ENCODE measurements at places on chromosomes 7 and 10.

DNA sequence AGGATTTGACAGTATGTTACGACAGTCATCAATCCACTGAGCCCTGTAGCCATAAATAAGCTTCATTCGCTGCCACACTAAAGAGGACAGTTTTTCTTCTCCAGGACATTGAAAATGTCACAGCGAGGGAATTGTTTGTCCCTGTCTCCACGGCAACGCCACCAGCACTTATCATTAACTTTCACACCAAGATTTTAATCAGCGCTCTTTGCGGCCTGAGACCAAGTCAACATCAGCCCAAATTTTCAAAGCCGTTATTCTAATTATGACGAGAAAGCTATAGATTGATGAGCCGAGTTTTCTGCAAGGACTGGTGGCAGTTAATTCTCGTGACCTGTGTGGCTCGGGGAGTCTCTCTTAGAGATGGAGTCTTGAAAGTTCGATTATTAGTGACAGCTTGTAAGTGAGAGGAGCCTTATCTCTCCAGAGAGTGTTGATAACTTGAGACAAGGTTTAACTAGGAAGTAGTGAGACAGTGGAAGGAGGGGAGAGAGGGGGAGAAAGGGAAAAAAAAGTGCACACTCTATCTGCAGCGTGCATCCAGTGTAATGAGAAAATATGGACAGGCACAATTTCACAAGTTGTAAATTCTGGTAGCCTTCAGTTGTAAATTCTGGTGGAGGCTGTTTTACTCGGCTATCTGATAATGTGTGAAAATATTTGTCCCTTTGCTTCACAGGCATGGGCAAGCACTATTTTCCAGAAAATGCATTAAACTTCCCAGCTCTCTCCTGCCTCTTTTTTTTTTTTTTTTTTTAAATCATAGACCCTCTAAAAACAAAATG, 473.3 kb downstream of the LRMDA start:
- DNase-seq, result no peak

DNA sequence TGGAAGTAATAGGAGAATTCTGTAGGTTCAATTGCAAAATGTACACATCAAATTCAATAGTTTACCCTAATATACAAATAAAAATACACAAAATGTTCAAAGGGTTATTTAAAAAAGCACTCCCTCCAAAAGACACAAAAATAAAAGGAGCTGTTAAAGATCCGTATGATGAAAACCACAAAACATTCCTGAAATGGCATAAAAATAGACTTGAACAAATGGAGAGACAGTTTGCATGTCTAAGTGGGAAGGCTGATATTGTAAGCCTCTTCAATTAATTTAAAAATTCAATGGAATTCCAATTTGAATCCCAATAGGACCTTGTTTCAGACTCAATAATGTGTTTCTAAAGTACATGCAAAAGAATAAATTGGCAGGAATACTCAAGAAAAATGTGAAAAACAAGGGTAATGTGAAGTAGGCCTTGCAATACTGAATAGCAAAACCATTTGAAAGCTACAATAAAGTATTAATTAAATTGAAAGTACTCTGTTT, 38.0 kb upstream of the INSYN2A start:
- DNase-seq, result no peak

DNA sequence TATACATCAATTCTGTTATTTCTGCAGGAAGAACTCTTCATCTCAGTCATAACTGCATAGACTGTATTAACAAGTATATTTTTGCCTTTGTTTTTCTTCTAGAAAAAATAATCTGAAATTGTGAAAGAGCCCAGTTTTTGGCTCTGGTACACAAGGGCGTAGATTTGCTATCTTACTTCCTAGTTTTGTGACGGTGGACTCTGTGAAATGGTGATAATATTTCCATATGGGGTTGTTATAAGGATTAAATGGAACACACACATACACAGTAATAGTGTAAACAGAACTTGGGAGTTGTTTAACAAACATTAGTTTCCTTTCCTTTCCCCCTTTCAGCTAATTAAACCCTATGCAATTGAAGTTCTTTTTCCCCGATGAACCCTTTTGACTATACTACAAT, 108.7 kb downstream of the MKLN1 start:
- no peak for DNase-seq

GRCh38 chr10:26725837-26726727, 28.6 kb downstream of the PDSS1 start:
- DNase-seq, result peak; percentile 64

DNA sequence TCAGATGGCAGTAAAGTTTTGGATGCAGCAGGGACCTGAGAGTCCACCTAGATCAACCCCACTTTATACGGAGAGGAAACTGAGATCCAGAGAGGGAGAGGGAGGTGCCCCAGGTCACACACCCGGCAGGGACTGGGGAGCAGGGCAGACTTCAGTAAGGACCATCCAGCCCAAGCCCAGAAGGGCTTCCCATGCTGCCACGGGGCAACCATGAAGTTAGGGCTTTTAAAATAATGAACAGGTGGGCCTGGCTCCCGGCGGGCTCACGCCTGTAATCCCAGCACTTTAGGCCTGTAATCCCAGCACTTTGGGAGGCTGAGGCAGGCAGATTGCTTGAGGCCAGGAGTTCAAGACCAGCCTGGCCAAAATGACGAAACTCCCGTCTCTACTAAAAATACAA, 98.5 kb downstream of the HIP1 start:
- DNase-seq, result no peak

DNA sequence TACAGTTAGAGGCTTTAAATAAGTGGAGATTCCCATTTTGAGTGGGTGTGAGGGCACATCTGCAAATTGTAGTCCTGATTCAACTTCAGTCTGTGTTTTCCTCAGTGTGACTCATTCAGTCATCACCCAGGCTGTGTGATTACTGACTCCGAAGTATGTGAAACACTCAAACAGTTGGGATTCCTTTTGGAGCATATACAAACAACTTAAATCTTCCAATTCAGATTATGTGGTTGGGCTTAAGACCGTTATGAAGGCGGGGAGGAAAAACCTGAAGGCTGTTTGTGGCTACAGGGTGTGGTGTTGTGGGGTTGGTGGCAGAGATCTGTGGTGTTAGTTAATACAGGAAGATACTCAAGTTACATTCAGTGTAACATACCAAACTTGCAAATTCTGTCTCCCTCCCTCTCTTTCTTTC, 259.7 kb upstream of the FERD3L start:
- DNase-seq, result peak; percentile 99

- no peak for DNase-seq
Measured at GRCh38 chr10:56823849-56824248, 462.8 kb upstream of the ZWINT start.

- DNase-seq, result no peak
Measured at GRCh38 chr10:125795637-125796190, 20.1 kb upstream of the MMP21 start.

GRCh38 chr7:36283711-36284130, 105.9 kb upstream of the ANLN start:
- DNase-seq, result peak; percentile 48

- DNase-seq, result no peak
Measured at GRCh38 chr7:156673902-156674301, 33.3 kb downstream of the RNF32 start.

DNA sequence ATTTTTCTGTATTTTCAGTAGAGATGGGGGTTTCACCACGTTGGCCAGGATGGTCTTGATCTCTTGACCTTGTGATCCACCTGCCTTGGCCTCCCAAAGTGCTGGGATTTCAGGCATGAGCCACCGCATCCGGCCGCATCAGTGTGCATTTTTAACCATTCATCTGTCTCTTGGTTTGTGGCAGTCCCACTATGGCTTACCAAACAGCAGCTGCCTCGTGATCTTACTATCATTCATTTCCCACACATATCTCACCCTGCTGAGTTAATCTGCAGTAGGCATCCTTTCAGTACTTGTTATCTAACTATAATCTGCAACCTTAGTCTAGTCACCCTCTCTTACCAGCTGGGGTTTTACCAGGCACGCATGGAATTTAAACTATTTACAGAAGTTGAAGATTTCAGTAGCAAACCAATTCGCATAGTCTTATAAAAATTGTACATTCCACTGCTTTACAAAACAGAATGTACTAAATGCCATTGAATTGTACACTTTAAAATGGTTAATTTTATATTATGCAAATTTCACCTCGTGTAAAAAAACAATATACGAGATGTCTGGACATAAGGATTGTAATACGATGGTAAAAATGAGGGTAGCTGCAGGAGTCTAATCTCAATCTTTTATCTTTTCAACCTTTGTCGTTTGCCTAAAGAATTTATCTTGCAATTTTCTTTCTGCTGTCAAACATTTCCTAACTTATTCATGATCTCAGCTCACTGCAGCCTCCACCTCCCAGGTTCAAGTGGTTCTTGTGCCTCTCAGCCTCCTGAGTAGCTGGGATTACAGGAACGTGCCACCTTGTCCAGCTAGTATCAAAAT, 4.6 kb upstream of the TBC1D12 start:
- DNase-seq, result peak; percentile 28

GRCh38 chr7:96596120-96596826, 113.4 kb downstream of the SEM1 start:
- no peak for DNase-seq

DNA sequence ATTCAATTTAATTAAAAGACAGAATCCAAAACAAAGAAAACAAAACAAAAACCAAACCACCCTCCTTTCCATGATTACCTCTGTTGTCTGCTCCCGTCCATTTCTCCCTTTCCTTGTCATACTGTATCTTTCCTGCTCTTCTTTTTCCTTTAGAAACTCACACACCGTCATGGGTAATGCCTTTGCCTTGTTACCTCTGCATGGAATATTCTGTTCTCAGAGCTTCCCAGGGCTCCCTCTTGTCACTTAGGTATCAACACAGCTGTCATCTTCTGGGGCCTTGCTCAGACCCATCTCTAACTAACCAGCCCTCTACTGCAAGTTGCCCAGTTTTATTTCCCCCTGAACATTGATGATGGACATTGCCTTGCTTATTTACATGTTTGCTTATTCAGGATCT, 30.2 kb upstream of the GIMAP8 start:
- no peak for DNase-seq

GRCh38 chr10:133168617-133169031, 8.6 kb downstream of the KNDC1 start:
- no peak for DNase-seq

GRCh38 chr7:29599026-29599425, 35.4 kb downstream of the PRR15 start:
- DNase-seq, result no peak

- DNase-seq, result no peak
Measured at GRCh38 chr7:101666741-101667140, 37.6 kb upstream of the MYL10 start.

- DNase-seq, result no peak
Measured at GRCh38 chr7:131586259-131586658, 29.8 kb upstream of the PODXL start.

- DNase-seq, result no peak
Measured at GRCh38 chr7:38316733-38317360, 43.4 kb upstream of the TARP start.

GRCh38 chr7:82694022-82694421, 250.4 kb upstream of the CACNA2D1 start:
- no peak for DNase-seq

DNA sequence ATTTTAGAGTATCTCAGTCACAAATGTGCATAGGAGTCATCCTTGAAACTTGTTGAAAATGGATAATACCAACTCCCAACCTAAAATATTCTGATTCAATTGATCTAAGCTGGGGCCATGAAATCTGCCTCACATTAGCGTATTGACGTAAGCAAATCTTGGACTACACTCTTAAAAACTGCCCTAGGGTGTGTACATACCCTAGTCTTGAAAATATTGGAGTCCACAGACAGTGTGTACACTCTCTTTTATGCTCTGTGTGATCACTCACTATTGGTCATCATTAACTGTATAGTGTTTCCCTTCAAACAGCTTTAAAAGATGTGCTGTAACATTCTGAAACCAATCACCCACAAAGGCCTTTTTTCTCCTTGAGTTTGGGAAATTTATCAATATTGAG, 102.9 kb upstream of the FERD3L start:
- no peak for DNase-seq

DNA sequence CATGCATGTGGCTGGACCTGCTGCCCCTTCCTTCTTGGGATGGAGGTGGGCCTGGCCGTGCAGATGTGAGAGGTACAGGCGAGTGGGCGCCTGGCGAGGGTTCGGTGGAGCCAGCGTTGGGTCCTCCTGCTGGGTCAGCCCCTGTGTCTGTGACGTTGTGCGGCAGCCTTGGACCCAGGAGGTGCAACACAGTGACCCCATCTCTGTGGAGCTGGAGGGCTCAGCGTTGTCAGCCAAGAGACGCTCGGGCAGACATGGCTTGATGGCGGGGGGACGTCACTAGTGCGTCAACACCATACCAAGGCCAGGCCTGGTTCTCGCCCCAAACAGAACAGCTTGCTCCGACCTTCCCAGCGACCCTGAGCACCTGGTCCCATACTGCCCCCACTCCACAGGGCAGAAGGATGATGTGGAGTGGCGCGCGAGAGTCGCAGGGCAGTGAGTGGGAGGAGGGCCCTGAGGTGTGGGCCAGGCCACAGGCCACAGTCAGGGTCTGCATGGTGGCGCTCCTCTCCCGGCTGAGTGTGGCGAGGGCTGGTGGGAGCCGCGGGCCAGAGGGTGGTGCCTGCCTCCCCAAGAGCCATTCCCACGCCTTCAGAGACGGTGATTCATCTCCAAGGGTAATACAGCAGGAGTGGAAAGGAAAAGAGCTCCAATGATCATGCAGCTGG, 184.4 kb downstream of the DNAJB6 start:
- no peak for DNase-seq

DNA sequence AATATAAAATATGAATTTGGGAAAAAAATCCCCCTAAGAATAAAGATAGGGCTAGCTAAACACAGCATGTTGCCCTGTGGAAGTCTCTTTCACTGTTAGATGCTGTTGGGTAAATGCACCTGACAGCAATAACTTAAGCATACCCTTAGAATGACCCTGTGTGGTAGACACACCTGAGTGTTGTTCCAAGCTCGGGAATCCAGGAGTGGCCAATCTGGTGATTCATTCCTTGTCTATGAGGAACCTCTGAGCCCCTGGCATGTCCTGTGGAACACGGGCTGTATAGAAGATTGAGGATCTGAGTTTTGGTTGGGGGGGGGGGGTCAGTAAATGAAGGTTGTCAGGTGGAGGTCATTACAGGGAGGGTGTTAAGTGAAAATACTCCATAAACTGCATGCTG, 730.0 kb upstream of the IGFBP3 start:
- DNase-seq, result no peak

- DNase-seq, result peak; percentile 28
Measured at GRCh38 chr7:66013938-66014337, 31.9 kb upstream of the GUSB start.

DNA sequence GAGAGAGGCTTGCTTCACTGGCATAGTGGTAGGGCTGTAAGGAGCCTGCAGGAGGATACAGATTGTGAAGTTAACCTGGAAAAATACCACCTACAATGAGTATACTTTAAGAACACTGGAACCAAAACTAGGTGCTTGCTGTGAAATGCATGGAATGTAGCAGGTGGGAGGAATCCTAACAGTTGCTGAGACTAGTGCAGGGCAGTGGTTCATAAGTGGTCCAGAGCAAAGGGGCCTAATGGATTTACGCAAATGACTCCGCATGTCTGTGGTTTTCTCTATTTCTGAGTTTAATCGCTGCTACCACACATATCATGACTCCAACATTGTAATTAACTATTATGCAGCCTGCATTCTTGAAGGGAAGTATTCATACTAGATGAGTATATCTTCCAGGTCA, 218.4 kb downstream of the CHRM2 start:
- DNase-seq, result no peak

- DNase-seq, result no peak
Measured at GRCh38 chr10:124155781-124156435, 62.5 kb upstream of the CHST15 start.

- no peak for DNase-seq
Measured at GRCh38 chr7:1368184-1368681, 91.0 kb downstream of the MICALL2 start.

GRCh38 chr10:24378126-24378920, 169.4 kb downstream of the KIAA1217 start:
- DNase-seq, result no peak

GRCh38 chr7:55065511-55066229, 46.9 kb downstream of the EGFR start:
- DNase-seq, result peak; percentile 96
